ENCODE measurements at places on chromosomes 6 and 20. TPM values are rescaled to one million over a fixed set of nuclear protein-coding genes. Genes with fewer than 3 reads are reported as not detected.

Gene PTK6
- 90.5 TPM for total RNA-seq

DNA sequence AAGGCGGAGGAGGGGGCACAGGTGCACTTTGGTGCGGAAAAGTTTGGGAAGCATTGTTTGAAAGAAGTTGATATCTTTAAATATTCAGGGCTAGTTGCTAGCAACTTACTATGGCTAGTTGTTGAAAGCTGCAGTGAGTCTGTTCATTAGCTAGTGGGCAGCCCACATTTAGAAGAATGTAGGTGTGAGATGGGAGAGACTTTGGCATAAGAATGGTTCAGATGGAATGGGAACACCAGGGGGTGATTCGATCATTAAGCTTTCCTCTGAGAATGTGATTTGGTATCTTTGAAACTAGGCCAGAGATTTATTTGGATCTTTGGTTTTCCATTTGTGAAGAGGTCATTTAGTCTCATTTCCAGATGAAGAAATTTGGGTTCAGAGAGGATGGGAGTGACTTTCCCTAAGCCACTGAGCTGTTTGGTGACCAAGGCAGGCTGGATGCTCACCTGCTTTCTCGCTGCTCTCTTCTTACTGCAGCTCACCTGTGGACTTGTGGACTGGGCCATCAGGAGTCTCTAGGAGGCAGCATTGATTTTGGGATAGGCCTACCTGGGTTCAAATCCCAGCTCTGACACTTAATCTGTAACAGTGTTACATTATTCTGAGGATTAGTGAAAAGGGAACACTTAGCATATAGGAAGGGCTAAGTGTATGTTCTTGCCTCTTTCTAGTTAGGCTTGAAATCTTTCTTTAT is 62.9 kb downstream of the CARMIL1 start:
- H3K4me3 ChIP-seq, result no peak overlapping the region
- H3K27me3 ChIP-seq, result no peaks in the 10 kb centered on the region
- no peaks in the 10 kb centered on the region for H3K36me3 ChIP-seq
- no peak for DNase-seq
- H3K4me1 ChIP-seq, result peaks cover 4% of the 10 kb centered on the region

DNA sequence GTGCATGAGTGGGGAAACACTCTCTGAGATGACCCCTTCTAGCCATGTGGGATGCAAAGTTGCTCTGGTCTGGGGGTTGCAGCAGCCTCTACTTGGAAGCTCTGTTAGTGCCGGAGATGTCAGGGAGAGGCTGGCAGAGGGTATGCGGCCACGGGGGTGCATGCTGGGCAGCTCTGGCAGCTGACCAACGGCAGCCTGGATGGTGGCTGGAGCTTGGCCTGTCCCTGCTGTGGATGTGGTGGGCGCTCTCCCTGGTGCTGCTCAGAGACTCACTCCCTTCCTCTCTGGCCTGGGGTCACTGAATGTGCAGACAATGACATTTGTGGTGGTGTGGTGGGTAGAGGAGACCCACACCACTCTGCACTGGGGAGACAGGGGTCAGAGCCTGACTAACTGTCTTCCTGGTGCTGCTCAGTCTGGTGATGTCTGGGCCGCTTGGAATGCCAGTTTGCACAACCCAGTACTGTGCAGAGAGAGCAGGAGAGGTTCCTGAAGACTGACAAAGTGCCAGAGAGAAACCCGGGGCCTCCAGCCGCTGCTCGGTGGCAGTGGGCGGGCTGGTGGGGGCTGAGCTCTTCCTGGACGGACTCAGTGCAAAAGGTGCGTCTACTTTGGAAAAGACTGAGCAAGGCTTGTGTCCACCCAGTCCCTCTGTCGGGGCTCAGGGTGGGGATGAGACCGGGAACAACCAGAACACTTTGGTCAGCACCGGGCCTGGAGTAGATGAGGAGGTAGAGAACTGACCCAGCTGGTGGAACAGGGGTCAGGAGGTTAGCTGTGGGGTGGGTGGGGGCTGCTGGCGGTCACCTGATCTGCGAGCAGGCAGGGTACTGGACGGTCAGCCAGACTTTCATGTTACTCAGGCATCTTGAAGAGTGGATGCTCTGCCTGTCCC is 2.7 kb downstream of the MYT1 start:
- no peaks in the 10 kb centered on the region for H3K36me3 ChIP-seq
- no peaks in the 10 kb centered on the region for H3K4me1 ChIP-seq
- no peak overlapping the region for H3K27ac ChIP-seq

DNA sequence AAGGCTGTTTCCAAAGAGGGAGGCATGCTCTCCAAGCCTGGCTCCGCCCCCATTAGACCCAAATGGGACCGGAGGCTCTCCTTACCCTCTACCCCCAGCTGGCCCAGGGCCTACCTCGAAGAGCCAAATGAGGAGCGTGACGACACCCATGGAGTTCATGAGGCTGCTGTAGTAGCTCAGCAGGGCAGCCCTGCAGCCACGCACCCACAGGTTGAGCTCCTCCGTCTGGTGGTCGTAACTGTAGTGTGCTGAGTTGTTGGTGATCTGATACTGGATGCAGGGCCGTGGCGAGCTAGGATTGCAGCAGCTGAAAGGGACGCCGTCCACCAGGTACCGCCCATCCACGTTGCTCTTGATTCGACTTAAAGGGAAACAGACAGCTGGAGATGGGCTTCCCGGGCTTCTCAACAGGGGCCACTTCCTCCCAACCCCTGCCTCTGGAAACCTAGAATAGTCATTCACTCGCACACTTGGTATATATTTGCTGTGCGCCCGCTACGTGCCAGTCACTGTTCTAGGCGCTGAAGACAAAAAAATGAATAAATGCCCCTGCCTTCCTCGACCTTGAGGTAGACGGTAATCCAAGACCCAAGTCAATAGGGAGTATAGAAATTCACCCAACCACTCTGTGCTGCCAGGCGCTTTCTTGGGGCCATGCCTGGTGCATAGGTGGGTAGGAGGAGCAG is 18.0 kb downstream of the PRPH2 start:
- H3K36me3 ChIP-seq, result no peaks in the 10 kb centered on the region
- H3K4me1 ChIP-seq, result no peaks in the 10 kb centered on the region
- DNase-seq, result peak; percentile 18
- no peak overlapping the region for H3K27ac ChIP-seq

Gene MYB
- total RNA-seq, result 64.1 TPM

- H3K27ac ChIP-seq, result no peak overlapping the region
- no peaks in the 10 kb centered on the region for H3K36me3 ChIP-seq
- peaks cover 29% of the 10 kb centered on the region for H3K27me3 ChIP-seq
- H3K4me3 ChIP-seq, result no peak overlapping the region
Measured at GRCh38 chr20:21490105-21490504, 23.8 kb downstream of the NKX2-2 start.

Gene EPPIN
- not detected for total RNA-seq

Gene SALL4
- total RNA-seq, result not detected
